ENCODE measurements at places on chromosomes 11 and 22. TPM values are rescaled to one million over a fixed set of nuclear protein-coding genes. Genes with fewer than 3 reads are reported as not detected.

The TYR gene
- not detected for total RNA-seq

The ARL2 gene
- 126 TPM for total RNA-seq

The DUSP8 gene
- 0.32 TPM for total RNA-seq

The MMP12 gene
- total RNA-seq: not detected
